Activated CD8-positive, alpha-beta memory T cell treated with anti-CD3 and anti-CD28 coated beads for 1 hour (primary cell): ENCODE measurements at places on chromosomes 1 and 21.

DNA sequence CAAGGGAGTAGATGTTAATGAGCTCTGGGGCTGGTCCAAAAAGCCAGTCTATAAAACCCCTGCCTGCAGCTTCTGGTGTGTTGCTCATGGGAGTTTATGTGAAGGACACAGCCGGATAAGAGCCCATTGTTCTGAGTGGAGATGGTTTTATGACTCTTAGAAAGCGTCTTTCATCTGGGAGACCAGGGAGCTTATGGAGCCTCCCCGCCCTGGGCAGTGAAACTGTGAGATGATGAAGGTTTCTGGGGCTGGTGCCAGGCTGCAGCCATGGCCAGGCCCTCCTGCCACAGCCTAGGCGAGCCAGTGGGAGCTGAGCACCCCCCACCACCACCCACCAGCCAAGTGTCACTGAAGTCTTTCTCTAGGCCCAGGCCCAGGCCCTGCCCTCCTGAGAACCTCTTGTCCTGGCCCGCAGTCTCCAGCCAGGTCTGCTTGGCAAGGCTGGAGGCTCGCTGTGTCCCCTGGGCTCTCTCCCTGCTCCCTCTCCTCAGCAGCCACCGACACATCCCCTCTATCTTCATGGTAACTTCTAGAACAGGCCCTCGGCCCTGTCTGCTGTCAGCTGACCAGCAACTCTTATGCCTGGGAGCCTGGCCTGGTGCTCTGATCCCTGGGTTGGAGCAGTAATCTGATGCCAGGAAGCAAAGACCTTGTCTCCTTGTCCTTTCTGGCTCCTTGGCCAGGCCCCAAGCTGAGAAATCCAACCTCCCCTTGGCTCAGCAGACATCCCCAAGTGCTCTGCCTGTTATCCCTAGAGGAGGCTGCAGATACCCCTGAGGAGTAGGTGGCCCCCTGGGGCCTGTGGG lies 7.6 kb upstream of the ARHGEF10L start:
- DNase-seq: no peak

DNA sequence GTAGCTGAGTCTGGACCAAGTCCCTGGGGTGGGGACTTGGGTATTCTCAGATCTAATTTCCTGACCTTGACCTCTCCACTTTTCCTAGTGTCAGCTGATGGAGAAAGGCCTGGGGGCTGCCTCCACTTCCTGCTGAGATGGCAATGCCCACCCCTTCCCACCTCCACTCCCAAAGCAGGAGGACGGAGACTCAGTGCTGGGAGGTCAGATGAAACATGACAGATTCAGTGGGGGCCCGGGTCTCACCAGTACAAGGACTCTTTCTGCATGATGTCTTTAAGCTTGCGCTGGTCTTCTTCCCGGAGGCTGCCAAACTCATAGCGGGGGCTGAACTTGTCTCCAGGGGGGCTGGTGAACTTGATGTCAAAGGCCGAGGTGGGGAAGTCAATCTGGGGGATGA lies 35.6 kb upstream of the PPP1R15B start:
- DNase-seq: no peak

DNA sequence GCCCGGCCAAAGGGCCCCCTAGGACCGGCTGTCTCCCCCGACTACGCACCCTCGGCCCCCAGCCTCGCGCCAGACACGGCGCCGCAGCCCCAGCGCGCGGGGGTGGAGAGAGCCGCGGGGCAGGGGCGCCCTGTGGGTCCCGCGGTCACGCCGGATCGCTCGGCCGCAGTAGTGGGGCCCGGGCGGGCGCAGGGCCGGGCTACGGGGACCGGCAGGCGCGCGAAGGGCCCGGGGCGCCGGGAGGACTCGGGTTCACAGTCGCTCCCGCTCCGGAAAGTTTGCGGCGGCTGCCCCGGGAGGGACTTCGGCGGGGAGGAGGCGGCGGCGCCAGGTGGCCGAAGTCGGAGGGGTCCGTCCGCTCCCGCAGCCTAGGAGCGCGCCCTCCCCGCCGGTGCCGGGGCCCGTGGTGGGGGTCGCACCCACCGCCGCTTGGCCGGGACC lies 7.1 kb upstream of the ZNF669 start:
- DNase-seq: no peak

- DNase-seq: no peak
Observed at GRCh38 chr1:5856246-5856815, 135.9 kb downstream of the NPHP4 start.

- no peak for DNase-seq
Observed at GRCh38 chr1:210339500-210339899, 10.8 kb downstream of the HHAT start.

DNA sequence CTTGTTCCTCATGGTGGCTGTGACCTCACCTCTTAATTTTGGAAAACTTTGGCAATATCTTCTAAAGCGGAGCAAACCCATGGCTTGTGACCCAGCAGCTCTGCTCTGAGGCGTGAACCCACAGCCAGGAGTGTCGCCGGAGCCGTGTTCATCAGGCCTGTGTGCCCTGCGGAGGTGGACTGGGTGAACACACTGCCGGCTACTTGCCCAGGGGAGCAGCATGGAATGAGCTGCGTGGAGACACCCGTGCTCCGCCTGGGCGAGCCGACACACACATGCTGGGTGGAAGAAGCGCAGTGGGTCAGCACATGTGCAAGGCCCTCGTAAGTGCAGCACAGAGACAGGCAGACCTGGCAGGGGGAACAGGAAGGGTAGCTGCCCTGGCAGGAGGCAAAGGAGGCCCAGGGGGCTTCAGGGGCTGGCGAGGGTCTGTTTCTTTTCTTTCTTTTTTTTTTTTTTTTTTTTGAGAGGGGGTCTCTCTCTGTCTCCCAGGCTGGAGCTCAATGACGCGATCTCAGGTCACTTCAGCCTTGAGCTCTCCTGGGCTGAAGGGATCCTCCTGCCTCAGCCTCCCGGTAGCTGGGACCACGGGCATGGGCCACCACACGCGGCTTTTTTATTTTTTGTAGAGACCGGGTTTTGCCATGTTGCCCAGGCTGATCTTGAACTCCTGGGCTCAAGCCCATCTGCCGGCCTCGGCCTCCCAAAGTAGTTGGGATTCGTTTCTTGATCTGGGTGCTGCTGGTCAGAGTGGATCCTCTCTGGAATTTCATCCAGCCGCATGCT lies 41.8 kb downstream of the AGPAT3 start:
- no peak for DNase-seq

DNA sequence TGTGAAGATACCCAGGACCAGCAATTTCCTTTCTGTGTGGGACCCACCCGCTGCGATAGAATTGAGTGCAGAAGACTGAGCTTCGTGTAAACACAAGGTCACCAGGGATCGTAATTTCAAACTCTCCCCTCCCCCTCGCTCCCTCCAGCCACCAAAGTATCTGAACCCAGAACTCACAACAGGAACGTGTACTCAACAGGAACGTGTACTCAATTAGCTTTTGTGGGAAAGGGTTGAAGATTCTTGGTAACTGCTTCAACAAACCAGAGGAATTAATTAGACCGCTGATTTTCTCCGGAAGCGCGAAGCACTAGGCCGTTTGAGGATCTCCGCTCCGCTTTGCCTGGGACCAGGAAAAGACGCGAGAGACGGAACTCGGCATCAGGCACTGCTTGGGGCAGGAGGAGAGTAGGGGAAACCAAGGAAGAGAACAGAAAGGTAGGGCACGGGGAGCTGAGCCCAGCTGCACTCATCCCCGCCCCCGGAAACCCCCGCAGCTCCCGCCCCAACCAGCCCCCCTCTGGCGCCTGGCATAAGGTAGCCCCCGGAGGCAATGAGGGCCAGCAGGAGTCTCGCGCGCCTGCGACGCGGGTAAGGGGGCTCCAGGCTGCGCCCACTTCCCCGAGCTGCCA lies 453 bp downstream of the DRAM2 start:
- DNase-seq: peak; percentile 31

- DNase-seq: no peak
Observed at GRCh38 chr1:213998785-213999184, 11.0 kb downstream of the PROX1 start.

DNA sequence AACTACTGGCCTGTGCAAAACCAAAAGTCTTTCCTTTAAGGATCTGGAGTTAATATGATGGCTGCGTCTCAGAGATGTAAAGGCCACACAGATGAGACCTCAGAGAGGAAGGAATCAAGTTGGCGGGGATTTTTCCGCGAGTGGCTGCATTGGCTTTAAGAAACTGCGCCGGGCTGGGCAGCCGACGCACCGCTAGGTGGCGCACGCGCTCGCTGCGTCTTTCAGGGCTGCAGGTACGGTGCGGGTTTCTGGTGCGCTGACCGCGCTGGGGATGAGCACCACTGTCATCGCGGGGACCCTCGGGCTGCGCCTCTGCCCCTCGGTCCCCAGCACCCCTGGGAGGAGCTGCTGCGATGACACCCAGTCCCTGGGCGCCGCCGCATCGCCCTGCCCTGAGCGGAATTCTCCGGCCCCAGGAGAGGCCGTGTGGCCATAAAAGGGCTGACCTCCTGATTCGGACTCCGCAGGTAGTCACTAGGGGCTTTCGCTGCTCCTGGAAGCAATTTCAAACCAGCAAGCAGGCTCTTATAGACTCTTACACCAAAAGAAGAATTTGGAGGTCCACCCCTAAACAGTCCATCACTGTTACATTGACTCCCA lies 241.0 kb downstream of the KCNJ6 start:
- peak; percentile 5 for DNase-seq

- DNase-seq: no peak
Observed at GRCh38 chr1:15414445-15414983, 4.8 kb downstream of the EFHD2 start.

DNA sequence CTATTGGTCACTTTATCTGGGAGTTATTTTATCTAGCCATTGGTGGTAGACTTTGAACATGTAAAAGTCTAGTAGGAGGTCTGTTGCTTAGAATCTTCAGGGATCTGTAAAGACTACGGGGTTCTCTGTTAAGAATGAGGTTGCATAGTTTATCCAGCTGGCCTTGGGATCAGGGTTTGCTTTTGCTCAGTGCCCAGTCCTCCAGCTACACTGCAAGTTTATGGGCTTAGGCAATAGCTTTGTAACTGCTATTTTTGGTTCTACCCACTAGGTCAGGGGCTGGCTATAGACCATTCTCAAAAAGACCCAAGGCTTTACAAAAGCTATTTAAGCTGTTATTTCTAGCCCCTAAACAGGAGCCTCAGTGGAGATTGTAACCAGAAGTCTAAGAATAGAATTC lies 9.8 kb downstream of the SH3GLB1 start:
- DNase-seq: no peak

DNA sequence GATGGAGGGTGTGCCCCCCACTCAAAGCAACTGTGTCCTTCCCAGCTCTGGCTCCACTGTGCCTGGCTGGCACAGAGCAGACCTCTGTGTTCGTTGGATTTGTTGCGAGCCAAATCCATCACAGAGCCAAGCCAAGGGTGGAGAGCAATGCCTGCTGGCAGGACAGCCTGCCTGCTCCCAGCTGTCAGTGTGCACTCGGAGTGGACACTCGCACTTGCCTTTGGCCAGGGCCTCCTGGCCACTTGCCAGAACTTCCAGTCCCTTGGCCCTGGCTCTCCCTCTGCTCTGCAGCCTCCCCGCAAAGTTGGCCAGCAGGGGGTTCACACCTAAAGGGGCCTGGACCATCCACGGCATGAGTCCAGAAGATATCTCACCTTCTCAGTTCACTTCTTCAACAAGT lies 16.4 kb downstream of the HEYL start:
- no peak for DNase-seq

GRCh38 chr1:117312453-117313138 lies 54.7 kb upstream of the MAN1A2 start:
- DNase-seq: no peak

DNA sequence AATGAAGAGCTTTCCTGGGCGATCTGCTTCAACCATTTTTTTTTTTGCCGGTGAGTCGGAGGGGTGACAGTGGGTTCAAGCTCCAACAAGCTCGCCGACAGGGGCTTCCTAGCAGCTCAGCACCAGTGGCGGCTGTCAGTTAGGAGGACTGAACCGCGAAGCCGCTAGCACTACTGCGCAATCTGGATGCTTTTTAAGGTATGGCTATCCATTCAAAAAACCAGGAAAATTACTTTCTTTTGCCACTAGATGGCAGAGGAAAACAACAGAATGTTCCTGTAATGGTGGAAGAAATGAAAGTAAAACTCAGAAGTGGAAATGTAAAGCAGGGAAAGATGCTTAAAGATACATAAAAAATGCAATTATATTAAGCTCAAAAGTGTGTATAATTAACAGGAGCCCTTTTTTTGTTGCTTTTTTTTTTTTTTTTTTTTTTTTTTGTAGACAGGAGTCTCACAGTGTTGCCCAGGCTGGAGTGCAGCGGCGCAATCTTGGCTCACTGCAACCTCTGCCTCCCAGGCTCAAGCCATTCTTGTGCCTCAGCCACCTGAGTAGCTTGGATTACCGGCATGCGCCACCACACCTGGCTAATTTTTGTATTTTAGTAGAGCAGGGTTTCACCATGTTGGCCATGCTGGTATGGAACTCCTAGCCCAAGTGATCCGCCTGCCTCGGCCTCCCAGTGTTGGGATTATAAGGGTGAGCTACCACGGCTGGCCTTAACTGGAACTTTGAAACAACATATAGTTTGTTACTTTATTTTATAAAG lies 8.5 kb downstream of the KYAT3 start:
- DNase-seq: no peak

GRCh38 chr1:88746916-88747315 lies 62.8 kb downstream of the PKN2 start:
- no peak for DNase-seq

GRCh38 chr21:34974162-34974981 lies 74.7 kb downstream of the RUNX1 start:
- no peak for DNase-seq

DNA sequence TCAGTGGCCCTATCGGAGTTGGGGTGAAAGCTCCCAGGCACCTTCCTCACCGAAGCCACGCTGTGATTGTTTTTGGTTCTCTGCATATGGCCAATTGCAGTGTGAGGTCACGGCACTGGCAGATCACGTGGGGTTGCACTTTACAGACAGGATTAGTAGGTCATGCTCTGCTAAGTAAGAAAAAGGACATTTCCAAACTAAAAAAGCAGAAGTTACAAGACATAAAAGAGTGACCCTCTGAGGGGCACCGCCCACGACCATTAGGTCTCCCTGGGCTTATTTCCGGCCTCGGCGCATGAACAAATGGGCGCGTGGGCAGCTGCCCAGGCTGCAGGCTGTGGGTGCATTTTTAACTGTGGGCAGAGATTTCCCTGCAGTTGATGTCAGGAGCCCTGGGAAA lies 2.0 kb downstream of the CAPN9 start:
- DNase-seq: no peak

DNA sequence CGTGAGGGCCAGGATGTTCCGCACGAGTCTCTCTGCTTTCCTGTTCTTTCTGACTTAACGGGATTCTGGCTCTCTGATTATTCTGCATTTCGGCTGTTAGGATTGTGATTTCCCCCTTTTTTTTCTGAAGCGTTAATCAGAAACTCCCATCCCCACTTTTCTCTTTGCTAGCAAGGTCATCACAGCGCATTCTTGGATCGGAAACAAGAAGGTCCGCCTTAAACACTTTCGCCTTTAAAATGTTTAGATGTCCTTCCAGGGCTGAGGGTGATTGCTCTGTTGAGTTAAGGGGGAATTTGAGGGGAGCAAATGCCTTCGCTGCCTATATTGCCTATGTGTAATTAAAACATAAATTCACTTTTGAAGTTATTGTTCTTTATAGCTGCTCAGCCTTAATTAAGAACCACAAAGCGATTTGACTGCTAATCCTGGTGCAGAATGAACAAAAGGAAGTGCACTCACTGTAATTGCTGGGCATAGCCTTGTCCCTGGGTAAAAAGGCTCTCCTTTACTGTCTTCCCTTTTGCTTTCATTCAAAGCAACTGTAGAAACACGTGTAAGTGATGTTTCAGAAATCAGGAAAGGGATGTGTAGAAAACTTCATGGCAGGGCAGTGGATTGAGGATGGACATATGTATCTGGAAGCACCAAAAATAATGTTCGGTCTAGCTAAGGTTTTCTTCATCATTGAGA lies 1.2 kb downstream of the LAMC1 start:
- no peak for DNase-seq
